ENCODE measurements at places on chromosomes 3 and 15.

- DNase-seq = no peak
Observed at GRCh38 chr3:186209810-186210752, 101.2 kb upstream of the ETV5 start.

- no peak for DNase-seq
Observed at GRCh38 chr15:90839187-90840071, 29.0 kb upstream of the FURIN start.

DNA sequence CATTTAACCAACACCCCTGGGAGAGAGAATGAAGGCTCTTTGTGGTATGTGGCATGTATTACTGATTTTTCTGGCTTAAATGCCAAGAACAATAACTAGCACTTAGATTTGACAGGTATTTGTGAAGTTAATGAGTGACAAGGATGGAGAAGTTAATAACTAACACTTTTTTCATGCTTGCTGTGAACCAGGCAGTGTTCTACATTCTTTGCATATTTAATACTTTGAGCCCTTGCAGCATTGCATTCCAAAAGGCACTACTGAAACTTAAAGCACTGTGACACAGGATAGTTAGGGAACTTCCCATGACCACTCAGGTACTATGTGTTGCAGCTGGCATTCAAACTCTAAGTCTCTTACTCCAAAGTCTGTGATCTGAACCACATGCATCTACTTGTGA is 650.6 kb downstream of the ZPLD1 start:
- DNase-seq = no peak

DNA sequence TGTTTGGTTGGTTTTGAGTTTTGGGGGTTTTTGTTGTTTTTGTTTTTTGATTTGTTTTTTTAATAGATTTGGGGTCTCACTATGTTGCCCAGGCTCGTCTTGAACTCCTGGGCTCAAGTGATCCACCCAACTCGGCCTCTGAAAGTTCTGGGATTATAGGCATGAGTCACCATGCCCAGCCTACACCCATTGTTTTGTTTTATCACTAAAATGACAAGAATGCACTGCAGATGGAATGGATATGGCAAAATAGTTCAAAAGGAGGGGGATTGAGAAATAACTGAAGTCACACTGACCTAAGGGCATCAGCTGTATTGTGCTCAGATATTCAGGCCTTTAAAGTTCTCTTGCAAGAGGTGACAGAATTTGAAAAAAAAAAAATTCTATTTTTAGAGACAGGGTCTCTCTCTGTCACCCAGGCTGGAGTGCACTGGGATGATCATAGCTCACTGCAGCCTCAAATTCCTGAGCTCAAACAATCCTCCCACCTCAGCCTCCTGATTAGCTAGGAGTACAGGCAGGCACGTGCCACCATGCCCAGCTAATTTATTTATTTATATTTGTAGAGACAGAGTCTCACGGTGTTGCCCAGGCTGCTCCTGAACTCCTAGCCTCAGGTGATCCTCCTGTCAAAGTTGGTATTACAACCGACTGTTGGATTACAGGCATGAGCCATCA is 4.4 kb upstream of the RASA2 start:
- no peak for DNase-seq

DNA sequence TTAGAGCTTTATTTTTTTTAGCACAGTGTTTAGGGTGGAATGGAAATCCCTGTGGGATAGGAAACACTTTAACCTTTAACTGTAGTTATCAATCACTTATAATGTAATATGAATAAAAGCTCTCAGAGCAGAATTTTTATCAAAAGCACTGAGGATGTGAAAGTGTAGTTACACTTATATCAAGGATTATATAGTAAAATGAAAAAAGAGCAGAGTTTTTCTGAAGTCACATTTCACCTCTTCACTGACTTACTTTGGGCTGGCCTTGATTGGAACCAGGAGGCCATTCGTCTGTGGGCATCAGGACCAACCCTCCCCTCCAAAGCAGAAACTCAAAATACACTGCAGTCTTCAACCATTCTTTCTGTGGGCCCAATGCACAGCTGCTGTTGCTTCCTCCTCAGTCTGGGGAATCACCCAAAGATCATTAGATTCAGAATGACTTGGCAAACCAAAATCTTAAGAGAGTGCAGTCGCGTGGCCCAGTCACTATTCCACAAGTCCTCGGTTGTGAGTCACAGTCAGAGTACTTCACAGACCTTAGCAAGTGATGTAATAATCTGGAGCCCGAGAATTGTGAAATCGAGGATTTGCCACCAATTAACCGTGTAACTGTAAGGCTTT is 132.6 kb upstream of the COL8A1 start:
- DNase-seq = no peak

DNA sequence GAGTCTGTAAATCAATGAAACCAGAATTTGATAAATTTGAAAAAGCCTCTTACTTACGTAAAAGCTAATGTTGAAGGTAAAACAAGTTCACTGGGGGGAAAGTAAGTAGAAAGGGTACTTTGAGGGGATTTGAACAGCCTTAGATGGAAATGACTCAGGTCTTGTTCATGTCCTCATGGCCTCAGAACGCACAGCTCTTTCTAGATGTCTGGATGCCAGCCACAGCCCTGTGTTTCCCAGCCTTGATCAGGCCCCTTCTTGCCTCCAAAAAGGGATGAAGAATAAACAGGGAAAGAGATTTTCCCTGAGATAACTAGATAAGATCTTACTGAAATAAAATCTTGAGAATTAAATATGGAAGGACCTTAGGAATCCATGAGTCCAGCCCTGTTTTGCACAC is 237.1 kb upstream of the GOLGA6L4 start:
- DNase-seq = no peak

- no peak for DNase-seq
Observed at GRCh38 chr3:120364821-120365220, 15.7 kb upstream of the LRRC58 start.

GRCh38 chr3:17817545-17817944 is 75.1 kb upstream of the TBC1D5 start:
- DNase-seq = no peak

- DNase-seq = no peak
Observed at GRCh38 chr3:126051741-126052140, 32.2 kb downstream of the SLC41A3 start.

GRCh38 chr3:42601896-42602581 is 1.6 kb downstream of the NKTR start:
- no peak for DNase-seq

DNA sequence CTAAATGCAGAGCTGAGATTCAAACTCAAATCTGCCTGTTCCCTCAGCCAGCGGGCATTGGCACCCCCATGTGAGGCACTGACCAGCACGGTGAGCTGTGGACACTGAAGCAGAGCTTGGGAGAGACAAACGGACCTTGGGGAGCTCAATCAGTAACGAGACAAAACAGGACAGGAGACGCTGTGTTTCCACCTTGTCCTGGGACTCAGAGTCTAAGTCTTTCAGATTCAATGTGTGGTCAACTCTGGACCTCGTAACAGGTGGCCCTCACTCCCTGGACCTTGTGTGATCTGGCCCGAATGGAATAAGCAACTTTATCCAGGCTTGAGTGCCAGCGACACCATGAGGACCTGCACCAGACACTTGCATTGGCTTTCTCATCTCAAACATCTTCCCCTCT is 232.5 kb downstream of the UACA start:
- DNase-seq = no peak

- no peak for DNase-seq
Observed at GRCh38 chr3:170814822-170815221, 55.2 kb downstream of the RPL22L1 start.

GRCh38 chr15:99102332-99103235 is 2.3 kb upstream of the SYNM start:
- no peak for DNase-seq

DNA sequence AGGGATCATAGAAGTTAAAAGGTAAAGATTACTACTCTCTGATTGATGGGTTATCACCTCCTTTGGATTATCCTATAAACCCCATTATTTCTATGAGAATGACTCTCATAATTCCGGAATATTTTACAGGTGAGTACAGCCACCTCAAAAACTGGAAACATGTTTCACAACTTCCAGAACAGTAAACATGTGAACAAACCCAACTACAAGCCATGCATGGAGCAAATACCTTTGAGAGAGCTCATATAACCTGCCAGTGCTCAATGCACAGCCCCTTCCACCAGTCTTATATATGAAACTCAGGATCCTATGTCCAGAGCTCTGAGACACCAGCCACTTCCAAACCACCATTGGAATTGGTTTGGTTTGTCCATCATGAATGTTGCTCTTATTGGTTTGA is 208.0 kb downstream of the MECOM start:
- DNase-seq = no peak

- no peak for DNase-seq
Observed at GRCh38 chr3:5634411-5634810, 446.9 kb downstream of the EDEM1 start.

GRCh38 chr3:12807066-12807465 is 10.6 kb downstream of the CAND2 start:
- no peak for DNase-seq

- DNase-seq = no peak
Observed at GRCh38 chr3:58478781-58479180, 13.1 kb upstream of the KCTD6 start.

- DNase-seq = no peak
Observed at GRCh38 chr15:29125382-29126207, 144.0 kb downstream of the NSMCE3 start.

DNA sequence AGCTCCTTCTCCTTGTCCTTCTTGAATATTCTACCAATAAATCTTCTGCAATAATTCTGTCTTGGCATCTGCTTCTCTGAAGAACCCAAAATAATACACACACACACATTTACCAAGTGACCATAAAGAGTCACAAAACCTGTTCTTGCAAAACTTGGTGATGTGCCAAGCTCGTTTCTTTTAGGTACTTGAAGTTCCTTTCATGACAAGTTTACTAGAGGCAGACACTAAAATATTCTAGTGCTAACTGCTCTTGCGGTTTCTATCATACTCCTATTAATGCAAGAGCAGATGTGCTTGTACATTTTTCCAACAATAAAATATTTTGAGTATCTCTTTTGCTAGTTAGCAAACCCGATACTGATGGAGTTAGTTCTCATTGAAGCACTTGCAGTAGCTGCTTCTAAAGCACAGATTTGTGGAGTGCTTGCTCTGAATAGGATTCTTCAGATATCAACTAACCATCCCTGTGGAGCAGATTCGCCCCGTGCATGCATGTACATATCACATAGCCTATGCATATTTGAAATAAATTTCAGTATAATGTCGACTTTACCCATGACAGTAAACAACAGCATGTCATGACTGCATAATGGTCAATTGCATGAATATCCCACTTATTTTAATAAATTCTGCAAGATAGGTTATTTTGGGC is 23.2 kb downstream of the HHLA2 start:
- no peak for DNase-seq

DNA sequence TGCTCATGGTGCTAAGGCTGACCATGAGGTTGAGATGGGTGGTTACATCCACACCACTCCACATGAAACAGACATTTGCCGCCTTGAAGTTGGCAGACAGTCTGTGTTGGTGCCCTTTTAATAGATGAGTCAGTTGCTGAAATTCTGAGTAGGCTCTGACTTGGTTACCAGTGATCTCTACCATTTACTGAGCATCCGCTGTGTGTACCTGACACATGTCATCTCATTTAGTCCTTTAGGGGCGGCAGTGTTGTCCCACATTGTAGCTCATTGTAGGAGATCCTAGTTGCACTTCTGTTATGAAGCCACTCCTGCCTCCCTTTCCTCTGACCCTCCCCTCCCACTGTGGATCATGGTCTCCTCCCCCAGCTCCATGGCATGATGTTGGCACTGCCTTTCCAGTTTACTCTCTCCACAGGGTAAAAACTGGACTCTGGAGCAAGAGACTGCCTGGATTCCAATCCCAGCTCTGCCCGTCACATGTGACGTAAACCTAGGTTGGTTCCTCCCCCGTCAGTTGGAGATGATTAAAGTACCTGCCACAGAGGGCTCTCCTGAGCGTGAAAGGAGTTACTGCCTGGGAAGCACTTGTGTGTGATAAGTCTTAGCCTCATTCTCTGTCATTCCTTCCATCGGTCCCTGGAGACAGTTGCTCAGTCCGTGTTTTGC is 21.6 kb downstream of the SLCO3A1 start:
- DNase-seq = no peak

GRCh38 chr3:96760956-96761355 is 53.4 kb upstream of the EPHA6 start:
- DNase-seq = no peak

DNA sequence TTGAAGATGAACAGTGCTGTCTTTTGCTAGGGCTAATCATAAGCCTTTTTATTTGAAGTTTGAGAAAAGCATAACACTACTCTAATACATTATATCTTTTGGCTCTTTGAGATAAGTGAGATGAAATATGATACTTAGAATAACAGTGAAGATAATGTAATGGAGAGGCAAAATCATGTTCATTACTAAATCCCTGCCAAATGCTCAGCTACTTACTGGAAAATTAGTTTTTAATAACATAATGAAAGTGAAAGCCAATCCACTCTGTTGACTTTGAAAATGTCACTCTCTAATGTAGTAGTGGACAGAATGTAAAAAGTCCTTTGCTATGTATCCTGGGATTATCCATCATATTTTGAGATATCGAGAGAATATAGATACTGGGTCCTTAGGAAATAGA is 35.9 kb upstream of the MYH15 start:
- no peak for DNase-seq

- DNase-seq = no peak
Observed at GRCh38 chr15:60819860-60820259, 340.9 kb upstream of the ICE2 start.

DNA sequence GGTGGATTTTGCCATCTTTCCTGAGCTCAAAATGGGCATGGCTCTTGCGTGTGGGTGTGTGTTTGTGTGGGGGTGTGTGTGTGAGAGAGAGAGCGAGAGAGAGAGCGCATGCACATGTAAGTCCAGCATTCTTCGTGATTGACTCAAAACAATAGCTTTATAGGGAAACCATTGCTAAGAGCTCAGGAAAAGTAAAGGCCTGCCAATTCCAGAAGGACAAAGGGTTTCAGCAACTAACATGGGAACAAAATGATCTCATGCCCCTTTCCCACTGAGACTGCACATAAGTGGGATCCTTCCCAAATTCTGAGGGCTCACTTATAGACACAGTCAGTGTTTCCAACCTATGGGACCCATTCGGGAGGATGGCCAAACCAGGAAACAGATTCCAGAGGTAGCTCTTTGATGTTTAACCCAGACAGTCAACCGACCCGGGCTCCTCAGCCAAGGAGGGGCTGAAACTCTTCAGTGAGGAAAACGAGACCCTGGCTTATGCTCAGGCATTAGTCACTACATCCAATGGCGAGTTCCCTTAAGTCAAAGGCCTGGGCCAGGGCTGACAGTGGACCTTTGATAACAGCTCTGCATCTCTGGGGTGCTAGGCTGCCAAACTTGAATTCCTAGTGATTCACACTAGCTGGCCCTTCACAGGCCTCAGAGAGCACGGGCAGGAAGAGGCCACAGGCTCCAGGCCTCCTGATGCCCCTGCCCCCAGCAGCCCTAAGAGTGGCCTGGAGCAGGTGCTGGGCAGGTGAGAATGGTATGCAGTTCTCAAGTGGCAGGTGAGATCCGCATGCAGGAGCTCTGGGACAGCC is 305.0 kb upstream of the C2CD4B start:
- no peak for DNase-seq

- DNase-seq = no peak
Observed at GRCh38 chr3:41328926-41329325, 129.6 kb downstream of the CTNNB1 start.
